ENCODE measurements at places on chromosomes 3 and 15.

DNA sequence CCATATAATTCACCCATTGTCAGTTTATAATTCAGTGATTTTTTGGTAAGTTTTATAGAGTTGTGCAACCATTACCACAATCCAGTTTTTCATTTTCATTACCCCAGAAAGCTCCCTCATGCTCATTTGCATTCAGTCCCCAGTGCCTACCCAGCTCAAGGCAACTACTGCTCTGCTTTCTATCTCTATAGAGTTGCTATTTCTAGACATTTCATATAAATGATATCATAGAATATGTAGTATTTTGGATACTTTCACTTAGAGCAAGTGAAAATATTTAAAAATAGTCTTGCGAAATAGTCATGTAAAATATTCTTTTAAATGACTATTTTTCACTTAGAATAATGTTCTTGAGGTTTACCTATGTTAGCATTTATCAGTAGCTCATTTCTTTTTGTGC lies 42.1 kb downstream of the ZNF654 start:
- DNase-seq = no peak

- no peak for DNase-seq
Measured at GRCh38 chr3:110814170-110815007, 257.2 kb upstream of the NECTIN3 start.

DNA sequence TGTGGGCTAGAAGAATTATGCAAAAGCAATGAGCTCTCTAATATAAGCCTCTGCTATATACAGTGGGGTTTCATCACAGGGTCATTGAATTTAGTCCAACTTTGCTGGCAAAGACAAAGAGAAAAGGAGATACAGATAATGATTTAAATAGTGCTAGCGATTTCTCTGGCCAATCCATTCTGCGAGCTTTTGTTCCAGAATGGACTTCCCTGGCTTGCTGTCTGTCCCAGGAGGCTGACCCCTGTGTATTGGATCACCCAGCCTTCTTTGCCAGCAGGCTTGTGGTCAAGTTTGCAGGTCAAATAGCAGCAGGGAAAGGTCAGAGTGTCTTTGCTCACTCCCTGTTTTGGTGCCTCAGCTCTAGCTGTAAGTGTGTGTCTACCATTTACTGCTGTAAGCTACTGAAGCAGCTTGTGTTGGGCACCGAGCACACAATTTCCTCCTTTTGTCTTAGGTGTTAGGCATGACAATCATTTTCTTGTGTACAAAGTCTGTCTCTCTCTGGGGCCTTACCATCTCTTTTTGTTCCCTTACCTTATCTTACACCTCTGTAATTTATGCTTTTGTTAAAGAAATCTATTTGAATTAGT lies 55.7 kb downstream of the UNC13C start:
- DNase-seq = no peak

GRCh38 chr3:28301688-28302087 lies 46.8 kb upstream of the ZCWPW2 start:
- DNase-seq = no peak

DNA sequence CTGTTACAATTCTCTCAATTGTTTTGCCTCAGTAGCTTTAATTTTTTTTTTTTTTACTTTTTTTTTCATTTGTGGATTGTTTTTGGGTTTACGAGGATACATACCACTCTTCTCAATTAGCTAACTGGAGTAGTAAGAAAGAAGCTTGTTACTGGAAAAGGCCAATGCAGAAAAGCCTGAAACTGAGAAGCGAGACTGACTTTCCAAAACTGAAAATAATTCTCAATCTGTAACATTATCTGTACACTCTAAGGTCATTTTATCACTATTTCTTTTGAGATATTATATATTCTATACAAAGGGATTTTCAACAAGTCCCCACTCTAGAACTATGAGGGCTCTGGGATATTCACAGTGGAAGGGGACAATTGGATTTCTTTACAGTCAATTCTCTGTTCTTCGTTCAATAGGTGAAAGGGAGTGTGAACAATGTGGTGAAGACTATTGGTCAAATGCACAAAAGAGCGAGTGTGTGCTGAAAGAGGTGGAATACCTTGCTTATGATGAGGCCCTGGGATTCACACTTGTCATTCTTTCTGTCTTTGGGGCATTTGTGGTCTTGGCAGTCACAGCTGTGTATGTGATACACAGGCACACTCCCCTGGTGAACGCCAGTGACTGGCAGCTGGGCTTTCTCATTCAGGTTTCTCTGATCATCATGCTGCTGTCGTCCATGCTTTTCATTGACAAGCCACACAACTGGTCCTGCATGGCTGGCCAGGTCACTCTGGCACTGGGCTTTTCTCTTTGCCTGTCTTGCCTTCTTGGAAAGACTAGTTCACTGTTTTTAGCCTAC lies 83.9 kb upstream of the KCNAB1 start:
- no peak for DNase-seq

All from hippocampal formation (tissue), 2 donors.